Activated CD8-positive, alpha-beta memory T cell treated with anti-CD3 and anti-CD28 coated beads for 24 hours (primary cell): ENCODE measurements at places on chromosomes 6 and 20.

GRCh38 chr20:16615199-16615598 lies 42.0 kb upstream of the KIF16B start:
- no peak for DNase-seq

- no peak for DNase-seq
Observed at GRCh38 chr6:160730911-160731310, 28.9 kb downstream of the PLG start.

GRCh38 chr6:30219244-30219643 lies 6.0 kb upstream of the TRIM26 start:
- DNase-seq, result peak; percentile 77

DNA sequence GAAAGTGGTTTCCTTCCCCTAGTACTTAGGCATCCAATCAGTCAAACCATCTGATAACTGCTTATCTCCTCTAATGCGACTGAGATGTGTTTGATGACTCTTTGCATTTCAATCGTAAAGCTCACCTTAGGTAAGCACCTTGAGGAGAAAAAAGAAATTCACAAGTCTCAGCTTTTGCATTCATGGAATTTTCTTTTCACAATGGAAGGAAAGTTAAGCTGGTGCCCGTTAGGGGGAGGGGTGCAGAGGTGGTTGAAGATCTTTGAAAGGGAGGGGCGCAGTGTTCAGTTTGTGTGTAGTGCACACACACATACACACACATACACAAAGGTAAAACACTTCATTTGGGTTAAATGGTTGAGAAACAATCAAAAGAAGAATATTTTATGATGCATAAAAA lies 87.1 kb upstream of the SALL4 start:
- DNase-seq, result no peak

DNA sequence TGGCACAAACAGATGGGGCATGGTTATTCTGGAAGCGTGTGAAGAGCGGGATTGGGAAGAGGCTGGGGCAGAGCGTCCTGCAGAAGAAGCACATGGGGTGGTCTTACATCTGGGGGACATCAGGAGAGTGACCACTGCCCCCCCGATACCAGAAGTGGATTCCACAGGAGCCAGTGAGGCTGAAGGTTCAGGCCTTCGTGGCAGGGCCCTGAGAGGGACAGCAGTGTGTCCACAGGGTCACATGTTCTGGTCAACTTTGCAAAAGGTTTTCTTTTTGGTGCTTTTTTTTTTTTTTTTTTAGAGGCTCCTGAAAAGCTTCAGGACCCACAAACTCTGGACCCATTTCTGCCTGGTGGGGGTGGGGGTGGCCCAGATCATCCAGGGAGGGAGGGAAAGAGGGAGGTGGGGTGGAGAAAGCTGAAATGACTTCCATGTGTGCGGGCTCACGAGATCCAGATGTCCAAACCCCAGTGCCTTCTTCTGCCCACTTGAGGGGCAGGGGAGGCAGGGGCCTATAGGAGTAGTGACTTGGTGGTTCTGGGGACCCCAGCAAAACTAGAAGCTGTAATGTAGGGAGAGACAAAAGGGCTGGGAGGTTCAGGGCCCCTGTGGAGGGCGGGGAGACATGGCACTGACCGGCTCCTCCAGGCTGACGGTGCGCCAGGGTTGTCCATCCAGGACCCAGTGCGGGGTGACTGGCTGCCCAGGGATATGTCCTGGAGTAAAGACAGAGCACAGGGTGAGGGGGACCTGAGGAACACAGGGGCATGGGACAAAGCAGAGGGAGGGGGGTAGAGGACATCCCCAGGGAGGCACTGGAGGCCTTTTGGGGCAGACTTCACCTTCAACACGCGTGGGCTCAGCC lies 2.7 kb downstream of the ADAM33 start:
- DNase-seq, result no peak

DNA sequence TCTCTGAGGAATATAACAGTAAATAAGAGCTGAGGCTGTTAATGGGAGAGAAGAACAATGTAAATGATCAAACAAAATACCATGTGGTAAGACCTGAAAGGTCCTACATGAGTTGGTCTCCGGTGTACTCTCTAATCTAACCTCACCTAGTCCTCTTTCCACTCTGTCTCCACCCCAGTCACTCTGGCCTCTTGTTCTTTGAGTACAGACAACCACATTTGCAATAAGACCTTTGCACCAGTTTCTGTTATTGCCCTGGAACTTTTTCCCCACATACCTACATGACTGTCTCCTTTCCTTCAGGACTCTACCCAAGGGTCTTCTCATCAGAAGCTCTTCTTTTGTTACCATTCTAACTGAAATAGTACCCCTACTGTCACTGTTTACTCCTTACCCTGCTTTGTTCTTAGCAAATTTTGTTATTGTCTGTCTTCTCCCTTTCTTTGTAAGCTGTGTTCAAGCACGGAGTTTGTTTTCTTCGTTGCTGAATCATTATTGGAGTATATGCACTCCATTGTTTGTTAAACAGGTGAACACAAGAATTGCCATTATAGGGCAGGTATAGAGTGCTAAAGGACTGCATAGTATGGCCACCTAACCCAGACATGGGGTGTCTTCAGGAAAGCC lies 37.3 kb downstream of the MAPK14 start:
- no peak for DNase-seq

DNA sequence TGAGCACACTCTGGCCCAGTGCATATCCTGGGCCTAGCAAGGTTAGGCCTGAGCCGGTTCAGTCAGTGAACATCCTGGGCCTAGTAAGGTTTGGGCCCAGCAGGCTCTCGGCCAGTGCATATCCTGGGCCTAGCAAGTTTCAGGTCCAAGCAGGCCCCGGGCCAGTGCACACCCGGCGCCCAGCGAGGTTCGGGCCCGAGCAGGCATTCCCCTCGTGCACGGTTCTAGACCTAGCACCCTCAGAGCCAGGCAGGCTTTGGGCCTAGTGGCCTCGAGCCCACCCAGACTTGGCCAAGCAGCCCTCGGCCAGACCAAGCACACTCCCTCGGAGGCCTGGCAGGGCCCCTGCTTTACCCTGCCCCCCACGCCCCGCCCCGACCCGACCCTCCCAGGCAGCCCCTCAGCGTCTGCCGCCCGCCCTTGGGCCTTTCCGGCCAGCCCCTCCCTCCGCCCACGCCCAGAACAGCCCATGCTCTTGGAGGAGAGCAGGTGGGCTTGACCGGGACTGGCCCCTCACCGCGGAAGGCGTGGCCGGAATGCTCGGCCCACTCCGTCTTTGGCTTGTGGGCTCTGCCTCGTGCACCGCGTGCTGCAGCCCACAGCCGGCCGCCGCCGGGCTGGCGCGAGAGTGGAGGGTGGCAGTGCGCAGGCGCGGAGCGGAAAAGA lies at the start of gene CTCFL:
Gene CTCFL, minus strand, starts transcription at position 630 of the 666 bp plus-strand sequence. CDS start 935 bp downstream, outside the sequence.
- DNase-seq, result no peak

- no peak for DNase-seq
Observed at GRCh38 chr6:163392533-163392932, 22.0 kb upstream of the QKI start.

DNA sequence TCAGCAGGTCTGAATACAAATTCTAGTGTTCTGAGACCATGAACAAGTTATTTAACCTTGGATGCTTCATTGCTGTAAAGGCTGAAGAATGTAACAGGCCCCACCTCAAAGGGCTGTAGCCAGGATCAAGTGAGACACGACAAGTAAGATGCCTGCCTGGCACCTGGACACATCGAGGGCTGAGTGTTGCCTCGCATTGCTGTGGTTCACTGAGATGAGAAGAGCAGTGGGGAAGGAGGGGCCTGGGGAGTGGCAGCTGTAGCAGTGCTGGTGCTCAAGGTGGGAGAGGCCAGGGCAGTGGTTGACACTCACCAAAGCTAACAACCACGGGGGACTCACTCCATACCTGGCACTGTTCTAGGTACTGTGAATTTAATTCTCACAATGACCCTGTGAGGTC lies 187.8 kb downstream of the KIF16B start:
- no peak for DNase-seq

DNA sequence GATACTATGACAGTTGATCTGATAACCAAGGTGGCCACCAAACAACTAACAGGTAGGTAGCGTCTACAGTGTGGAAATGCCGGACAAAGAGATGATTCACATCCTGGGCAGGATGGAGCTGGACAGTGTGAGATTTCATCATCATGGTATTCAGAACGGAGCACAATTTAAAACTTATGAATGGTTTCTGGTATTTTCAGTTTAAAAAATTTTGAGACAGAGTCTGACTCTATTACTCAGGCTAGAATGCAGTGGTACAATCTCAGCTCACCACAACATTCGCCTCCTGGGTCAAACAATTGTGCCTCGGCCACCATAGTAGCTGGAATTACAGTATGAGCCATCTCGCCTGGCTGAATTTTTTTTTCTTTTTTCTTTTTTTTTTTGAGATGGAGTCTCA lies 43.8 kb downstream of the CEP57L1 start:
- no peak for DNase-seq

- no peak for DNase-seq
Observed at GRCh38 chr20:46031014-46031569, 2.1 kb downstream of the SLC12A5 start.

- DNase-seq, result no peak
Observed at GRCh38 chr20:46690219-46691106, 1.2 kb upstream of the TP53RK start.

- peak; percentile 81 for DNase-seq
Observed at GRCh38 chr6:20402342-20403069, 827 bp downstream of the E2F3 start.

GRCh38 chr20:56360908-56361205 lies 2.1 kb downstream of the FAM210B start:
- DNase-seq, result no peak

DNA sequence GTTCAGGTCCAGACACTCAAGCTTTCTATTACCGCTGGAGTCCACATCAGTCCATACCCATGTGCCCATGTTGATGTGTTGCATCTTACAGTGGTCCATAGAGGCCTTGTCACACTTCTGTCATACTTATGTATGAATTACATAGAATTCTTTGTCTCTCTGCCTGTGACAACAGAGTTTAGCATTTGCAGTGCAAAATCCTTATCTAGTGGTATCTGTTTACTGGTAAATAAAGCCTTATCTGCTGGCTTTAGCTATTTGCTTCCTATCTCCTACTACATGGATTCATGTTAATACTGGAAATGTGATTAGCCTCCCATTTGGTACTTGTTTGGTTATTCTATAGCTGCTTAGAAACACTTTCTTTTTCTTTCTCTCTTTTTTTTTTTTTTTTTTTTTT lies 49.8 kb downstream of the TFAP2B start:
- DNase-seq, result no peak

DNA sequence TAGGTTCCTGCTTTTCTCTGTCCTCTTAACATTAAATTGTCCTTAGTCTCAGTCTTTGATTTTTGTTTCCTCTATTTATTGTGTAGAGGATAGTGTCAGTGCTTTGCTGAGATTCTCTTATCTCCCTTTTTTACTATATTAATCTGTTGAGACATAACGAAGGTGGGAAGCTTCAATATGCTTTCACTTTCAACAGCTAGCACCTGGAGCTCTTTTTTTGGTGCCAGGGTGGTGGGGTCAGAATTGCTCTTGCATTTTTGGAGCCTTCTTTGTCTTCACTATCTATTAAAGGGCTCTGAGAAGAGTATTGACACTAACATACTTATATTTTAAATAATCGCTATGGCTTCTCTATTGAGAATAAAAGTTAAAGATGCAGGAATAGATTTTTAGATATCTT lies 97.1 kb upstream of the EPHA7 start:
- DNase-seq, result no peak

DNA sequence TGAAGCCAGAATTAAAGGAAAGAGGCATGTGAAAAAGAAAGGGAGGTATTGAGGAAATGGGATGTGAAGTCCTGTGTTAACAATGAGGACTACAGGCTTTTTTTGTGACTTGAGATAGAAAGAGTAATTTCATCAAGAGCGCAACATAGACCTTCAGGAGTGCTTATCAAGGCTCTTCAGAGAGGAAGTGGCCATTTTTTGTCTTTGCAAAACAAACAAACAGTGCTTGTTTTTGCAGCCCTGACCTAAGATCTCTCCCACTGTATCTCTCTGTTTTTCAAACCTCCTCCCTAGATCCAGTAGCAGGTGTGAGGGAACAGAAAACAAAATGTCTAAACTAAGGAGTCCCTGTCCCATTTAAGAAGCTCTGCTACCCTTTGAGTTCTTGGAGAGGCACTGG lies 710.3 kb upstream of the MARCKS start:
- DNase-seq, result no peak

DNA sequence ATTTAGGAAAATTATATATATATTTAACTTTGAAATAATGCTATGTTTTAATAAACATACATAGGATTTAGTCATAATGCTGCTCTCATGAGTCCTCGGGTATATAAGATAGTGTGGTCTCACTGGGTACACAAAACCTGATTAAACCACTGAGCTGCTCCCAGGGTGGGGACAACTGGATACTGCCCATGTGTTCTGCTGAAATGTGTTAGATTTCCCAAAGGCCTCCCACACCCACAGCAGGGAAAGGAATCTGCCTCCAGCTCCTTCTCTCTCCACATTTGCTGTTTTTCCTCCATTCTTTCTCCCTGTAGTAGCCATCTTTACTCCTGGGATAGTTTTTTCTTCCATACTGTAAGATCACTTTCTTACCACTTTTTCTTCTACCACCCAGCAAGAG lies 69.2 kb upstream of the TRAF3IP2 start:
- no peak for DNase-seq

GRCh38 chr20:5136096-5136495 lies 9.3 kb downstream of the CDS2 start:
- no peak for DNase-seq

DNA sequence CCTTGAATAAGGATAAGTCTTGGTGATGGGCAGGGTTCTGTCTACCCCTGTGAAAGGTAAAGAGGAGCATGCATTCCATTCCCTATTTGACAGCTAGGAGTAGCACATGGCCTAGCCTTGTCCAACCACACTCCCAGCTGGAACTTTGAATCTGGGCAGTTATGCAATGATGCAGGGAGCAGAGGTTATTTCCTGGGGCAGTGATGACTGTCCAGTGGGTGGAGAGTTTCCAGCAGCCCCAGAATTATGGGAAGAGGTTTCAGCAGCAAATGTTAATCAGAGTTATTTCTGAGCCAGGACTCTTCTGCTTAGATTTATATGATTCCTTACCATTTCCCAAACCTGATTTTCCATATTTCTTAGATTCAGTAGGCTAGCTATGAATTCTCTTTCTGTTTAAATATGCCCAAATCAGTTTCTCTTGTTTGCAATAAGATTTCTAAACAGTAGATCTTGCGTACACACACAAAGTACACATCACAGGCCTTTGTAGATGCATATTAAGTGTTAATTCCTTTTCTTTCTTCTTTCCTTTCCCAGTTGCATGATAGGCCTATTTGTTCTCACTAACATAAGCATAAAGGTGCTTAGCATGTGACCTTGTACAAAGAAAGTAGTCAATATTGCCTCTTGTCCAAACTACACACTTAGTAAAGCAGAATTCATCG lies 17.3 kb upstream of the TXLNB start:
- no peak for DNase-seq

GRCh38 chr6:11596640-11597237 lies 59.2 kb downstream of the TMEM170B start:
- DNase-seq, result no peak

DNA sequence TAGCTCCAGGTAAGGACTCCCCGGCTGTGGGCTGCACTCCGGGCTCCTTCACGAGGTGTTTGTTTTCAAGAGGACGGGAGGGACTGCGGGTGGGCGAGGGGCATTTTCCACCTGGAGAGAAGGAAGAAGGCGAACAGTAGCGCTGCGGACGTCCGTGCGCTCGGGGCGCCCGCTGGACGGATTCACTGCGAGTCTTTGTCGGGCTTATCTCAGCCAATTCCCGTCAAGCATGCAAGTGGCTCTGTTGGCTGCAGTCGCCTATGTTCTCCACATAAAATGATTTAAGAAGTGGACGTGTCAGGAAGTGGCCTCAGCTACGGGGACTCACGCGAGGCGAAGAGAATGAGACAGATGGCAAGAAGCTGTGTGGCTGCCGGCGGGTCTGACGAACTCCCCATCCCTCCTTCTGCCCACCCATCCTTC lies 332 bp downstream of the GRIK2 start:
- DNase-seq, result no peak
